ENCODE measurements at places on chromosomes 2 and 18.

- DNase-seq: no peak
Measured at GRCh38 chr2:49772299-49772970, 618.1 kb upstream of the FSHR start.

DNA sequence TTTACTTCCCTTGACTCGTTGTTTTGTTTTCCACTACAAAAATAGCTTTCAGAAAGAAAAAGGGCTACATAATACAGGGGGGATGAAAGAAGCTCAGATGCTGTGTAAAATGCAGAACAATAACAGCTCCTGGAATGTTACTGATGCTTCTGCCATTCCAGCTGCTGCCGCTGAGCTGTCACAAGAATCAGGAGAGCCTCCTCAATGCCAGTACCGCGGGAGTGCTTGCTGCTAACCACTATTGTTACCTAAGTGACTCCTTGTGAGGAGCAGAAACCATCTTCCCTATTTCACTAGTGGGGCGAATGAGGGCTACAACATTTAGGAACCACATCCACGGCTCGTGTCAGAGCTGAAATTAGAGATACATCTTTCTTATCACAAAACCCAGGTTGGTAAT is 384.8 kb downstream of the GALR1 start:
- no peak for DNase-seq

DNA sequence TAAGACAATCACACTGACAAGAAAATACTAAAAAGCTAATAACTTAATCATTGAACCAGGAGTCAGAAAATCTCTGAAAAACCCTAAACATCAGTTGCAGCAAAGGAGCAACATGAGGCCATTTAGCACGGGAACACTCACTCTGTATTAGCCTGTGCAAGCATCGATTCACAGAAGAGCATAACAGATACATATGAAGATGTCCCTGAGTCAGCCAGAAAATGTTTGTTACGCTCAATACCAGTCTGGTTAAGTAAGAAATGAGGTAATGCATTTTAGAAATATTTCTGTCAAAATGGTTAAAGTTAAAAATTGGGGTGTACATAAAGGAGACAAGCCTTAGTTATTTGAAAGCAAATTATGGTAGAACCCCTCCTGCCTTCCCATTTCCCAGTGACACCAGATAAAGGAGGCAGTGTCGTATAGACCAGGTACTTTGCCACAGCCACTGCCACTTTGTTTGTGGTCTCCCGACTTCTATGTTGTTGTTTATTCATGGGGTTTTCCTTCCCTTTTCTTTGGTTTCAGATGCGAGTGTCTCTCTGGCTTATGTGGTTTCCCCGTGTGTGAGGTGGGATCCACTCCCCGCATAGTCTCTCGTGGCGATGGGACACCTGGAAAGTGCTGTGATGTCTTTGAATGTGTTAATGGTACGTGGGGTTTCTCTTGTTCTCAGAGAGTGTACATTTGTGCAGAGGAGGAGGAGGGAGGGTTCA is 108.6 kb downstream of the CRIM1 start:
- no peak for DNase-seq

GRCh38 chr2:187504312-187504921 is 49.8 kb downstream of the TFPI start:
- DNase-seq: no peak

DNA sequence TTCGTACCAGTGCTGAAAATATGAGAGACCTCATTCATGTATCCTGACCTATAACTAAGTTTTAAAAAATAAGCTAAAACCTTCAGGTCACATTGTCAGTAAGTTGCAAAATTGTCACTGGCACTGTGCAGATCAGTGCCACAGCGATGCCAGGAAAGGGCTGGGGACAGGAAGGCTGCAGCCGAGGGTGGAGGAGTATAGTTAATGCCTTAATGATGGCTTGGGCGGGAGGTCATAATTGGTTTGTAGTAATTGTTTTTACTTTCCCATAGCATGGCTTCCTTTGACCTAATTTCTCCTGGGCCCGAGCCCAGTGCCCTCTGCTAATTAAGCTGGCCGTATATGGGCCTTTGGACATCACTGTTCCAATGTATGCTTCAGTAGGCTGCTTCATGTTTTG is 47.2 kb upstream of the RAB12 start:
- no peak for DNase-seq

GRCh38 chr2:19843992-19844515 is 57.7 kb downstream of the TTC32 start:
- DNase-seq: peak; percentile 12

DNA sequence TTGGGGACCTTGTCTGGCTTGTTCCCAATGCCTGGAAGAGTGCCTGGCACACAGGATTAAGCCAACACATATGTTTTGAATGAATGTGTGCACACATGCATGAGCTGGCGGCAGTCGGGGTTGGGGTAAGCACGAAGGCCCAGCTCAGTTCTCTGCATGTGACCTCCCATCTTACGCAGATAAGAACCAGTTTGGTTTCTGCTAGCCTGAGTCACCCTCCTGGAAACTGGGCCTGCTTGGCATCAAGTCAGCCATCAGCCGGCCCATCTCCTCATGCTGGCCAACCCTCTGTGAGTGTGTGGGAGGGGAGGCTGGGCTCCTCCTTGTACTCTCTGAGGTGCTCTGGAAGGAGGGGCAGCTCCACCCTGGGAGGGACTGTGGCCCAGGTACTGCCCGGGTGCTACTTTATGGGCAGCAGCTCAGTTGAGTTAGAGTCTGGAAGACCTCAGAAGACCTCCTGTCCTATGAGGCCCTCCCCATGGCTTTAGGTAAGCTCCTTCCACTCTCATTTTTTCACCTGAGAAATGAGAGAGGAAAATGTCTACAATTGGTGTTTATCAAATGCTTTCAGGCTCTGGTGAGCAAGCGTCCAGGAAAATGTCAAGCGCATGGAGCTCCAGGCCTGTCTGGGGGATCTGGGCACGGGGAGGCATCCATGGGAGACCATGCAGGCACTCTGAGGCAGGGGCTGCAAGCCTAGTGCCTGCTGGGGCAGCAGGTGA is 9.7 kb upstream of the IL1RN start:
- peak; percentile 16 for DNase-seq

GRCh38 chr2:54899576-54900200 is 150.6 kb downstream of the RTN4 start:
- DNase-seq: no peak

- peak; percentile 84 for DNase-seq
Measured at GRCh38 chr2:234288974-234289455, 207.9 kb downstream of the ARL4C start.

DNA sequence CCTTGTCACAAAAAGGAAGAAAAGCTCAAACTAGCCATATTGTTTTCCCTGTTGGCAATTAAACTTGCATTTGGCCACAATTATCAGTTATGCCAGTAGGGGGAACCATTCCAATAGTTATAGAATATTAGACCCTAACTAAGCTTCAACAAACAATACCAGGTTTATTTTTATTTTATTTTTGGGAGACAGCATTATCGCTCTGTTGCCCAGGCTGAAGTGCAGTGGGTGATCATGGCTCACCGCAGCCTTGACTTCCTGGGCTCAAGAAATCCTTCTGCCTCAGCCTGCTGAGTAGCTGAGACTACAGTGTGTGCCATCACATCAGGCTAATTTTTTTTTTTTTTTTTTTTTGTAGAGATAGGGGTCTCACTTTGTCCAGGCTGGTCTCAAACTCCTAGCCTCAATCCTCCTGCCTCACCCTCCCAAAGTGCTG is 102.1 kb downstream of the ATAD2B start:
- DNase-seq: no peak

GRCh38 chr2:109059474-109060165 is 69.4 kb upstream of the SH3RF3 start:
- DNase-seq: no peak
